ENCODE measurements at places on chromosomes 13 and 19. TPM values are rescaled to one million over a fixed set of nuclear protein-coding genes. Genes with fewer than 3 reads are reported as not detected.
A peak's percentile ranks its signal among the peaks of the same experiment; 100 is the strongest.

DNA sequence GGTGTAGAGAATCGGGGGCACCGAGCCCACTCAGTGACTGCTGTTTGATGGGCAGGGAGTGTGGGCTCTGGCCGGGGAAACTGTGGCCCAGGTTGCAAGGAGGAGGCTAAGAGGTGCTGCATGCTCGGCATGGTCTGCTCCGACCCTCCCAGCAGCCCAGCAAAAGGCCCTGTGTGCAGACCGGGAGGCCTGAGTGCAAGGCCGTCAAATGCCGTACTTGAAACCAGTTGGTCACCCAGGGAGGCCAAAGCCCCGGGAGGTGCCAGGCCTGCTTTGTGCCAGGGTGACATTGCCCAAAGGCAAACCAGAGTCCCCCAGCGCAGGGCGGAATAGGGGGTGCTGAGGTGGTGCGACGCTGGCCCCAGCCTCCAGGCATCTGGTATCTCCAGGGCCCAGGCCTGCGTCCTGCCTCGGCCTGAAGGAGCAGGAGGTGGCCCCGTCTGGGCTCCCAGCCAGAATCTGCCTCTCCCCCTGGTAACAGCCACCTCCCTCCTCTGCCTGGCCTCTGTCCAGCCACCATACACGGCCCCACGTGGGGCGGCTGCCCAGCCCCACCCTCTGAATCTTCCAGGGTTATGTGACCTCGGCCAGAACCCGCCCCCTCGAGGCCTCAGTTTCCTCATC, 4.0 kb downstream of the PIK3R2 start:
- peak; percentile 54 for DNase-seq

DNA sequence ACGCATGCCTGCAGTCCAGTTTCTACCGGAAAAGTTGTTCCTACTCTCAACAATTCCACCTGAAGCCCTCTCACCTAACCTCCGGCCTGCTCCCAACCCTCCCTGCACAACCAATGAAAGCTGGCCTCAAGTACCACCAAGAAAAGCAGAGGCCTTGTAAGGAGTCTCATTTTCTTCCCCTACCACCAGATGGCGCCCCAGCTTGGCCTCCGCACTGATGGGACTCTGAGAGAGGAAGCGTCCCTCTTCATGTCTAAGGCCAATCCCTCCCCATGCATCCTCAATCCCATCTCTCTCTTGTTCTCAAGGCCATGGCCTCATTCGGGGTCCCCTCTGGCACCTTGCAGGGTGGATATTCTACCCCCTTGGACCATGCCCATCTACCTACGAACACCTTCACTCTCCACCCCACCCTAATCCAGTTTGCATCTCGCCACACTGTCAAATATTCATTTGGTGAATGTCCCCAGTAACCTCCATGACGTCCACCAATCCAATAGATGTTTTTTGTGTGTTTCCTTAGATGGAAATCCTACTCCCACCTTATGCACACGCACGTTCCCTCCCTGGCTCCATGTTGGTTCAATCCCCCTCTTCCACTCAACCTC, 412.8 kb downstream of the ZNF536 start:
- DNase-seq: no peak

GRCh38 chr13:113654591-113655345, 3.2 kb downstream of the ATP4B start:
- no peak for DNase-seq

The U2AF1L4 gene
- polyA plus RNA-seq: 18.9 TPM

DNA sequence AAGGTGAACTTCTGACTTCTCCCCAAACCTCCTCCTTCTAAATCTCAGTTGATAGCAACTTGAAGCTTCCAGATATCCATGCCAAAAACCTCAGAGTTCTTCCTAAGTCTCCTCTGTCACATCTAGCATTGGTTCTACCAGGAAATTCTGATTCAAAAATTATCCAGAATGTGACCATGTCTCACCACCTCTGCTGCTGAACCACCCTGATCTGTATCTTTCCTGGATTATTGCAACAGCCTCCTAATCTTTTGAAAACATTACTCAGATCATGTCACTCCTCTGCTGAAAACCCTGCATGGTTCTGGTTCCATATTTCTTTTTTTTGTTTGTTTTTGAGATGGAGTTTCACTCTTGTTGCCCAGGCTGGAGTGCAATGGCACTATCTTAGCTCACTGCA, 78.7 kb upstream of the TNFSF11 start:
- DNase-seq: no peak

GRCh38 chr19:32688311-32688710, 3.3 kb upstream of the NUDT19 start:
- DNase-seq: no peak

DNA sequence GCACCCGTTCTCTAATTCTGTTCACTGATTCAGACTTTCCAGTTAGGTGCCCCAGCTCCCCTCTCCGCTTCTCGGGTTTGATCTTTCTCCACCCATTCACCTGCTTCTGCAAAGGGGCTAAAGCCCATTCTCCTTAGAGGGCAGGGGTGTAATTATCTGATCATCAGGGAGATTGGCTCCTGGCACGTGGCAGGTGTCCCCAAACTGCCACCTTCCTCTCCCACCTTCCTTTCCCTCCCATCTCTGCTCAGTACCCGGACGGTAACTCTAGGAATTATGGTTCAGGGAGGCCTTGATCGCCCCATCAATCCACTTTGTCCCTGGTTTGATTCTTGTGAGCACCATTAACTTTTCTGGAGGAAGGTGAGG, 212 bp downstream of the FFAR1 start:
- no peak for DNase-seq

DNA sequence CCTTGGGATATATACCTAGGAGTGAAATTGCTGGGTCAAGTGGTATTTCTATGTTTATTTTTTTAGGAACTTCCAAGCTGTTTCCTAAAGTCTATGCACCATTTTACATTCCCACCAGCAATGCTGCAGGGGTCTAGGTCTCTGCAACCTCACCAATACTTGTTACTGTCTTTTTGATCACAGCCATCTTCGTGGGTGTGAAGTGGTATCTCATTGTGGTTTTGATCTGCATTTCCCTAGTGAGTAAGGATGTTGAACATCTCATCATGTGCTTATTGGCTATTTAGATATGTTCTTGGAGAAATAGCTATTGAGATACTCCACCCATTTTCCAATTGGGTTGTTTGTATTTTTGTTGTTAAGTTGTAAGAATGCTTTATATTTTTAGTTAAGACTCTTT, 2.7 kb downstream of the OR10H2 start:
- no peak for DNase-seq

The S1PR2 gene
- polyA plus RNA-seq: 11.6 TPM

The NDUFA11 gene
- polyA plus RNA-seq: 139 TPM

The ZNF419 gene
- polyA plus RNA-seq: 23.6 TPM

- DNase-seq: no peak
Measured at GRCh38 chr19:39676004-39676403, 20.3 kb downstream of the LGALS16 start.

- no peak for DNase-seq
Measured at GRCh38 chr19:47794526-47794925, 9.8 kb downstream of the TPRX1 start.

DNA sequence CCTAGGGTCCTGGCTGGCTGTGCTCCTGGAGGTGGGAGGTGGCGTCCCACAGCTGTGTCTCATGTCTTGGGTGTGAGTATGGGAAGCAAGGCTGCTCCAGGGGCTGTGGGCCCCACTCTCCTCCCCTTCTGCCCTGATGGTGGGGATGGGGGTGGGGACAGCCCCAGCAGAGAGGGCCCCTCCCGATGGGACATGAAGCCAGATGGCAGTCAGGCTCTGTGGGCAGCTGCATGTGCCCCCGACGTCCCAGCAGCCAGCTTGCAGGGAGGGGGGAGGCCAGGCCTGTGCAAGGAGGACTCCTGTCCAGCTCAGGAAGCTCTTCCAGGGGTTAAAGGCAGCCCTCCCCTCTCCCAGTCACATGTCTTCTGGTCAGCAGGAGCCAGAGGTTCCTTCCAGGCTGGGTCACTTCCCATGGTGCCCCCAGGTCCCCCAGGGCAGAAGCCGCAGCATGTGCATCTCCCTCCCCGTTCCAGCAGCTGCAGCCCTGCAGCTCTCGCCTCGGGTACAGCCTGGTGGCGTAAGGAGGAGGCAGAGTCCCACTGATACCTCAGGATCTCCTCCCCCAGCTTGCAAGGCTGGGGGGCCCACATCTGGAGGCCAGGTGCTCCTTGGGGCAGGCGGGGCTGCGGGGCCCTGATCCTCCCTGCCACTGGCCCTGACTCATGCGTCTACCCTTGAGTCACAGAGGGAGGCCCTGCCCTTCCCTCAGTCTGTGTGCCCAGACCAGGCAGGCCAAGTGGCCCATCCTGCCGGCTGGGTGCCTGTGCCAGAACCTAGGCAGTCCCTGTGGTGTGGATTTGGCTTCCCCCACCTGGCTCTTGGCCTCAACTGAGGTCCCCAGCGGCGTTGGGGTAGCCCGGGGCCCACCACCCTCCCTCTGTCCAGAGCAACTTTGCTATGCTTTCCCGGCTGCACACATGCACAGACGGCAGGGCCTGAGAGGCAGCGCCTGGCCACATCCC, 13.0 kb downstream of the YIPF2 start:
- DNase-seq: no peak

DNA sequence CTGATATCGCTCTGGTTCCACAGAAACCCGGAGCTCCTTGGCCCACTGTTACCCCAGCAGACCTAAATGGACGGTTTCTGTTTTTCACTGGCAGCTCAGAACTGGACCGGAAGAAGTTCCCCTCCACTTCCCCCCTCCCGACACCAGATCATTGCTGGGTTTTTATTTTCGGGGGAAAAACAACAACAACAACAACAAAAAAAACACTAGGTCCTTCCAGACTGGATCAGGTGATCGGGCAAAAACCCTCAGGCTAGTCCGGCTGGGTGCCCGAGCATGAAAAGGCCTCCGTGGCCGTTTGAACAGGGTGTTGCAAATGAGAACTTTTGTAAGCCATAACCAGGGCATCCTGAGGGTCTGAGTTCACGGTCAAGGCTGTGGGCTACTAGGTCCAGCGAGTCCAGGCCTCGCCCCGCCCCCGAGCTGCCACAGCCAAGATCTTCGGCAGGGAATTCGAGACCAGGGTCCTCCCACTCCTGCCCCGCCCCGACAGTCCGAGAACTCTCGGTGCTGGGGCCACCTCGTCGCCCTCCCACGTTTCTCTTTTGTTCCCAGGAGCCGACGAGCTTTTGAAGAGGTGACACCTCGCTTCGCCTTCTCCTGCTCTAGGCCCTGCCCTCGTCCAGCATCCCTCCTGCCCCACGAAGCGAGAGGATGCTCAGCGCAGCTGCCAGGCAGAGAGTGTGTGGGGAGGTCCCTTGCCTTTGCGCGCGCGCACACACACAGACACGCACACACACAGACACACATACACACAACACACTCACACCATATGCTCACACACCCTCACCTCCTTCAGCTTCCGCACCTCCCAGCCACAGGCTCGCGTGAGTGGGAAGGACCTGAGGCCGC, 8.8 kb downstream of the ZIC2 start:
- DNase-seq: no peak

DNA sequence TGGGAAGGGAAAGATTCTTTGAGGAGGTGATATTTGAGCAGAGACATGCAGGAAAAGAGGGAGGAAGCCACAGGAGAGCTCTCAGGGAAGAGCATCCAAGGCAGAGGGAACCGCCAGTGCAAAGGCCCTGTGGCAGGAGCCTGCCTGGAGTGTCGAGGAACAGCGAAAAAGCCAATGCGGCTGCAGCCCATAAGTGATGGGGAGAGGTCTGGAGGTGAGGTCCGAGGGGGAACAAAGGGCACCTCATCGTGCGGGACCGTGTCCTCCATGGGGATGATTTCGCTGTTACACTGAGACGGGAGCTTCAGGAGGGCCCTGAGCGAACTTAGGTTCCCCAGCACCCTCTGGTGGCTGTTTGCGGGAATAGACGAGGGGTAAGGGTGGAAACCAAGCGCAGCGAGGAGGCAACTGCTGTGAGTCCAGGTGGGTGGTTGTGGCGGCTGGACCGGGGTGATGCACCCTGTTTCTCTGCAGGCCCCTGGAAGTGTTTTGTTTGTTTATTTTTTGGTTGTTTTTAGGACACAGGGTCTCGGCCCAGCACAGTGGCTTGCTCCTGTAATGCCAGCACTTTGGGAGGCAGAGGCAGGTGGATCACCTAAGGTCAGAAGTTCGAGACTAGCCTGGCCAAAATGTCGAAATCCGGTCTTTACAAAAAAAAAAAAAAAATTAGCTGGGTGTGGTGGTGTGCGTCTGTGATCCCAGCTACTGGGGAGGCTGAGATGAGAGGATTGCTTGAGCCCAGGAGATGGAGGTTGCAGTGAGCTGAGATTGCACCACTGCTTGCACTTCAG, 5.9 kb upstream of the EHD2 start:
- DNase-seq: no peak

- DNase-seq: no peak
Measured at GRCh38 chr13:28449826-28450773, 44.8 kb downstream of the FLT1 start.

DNA sequence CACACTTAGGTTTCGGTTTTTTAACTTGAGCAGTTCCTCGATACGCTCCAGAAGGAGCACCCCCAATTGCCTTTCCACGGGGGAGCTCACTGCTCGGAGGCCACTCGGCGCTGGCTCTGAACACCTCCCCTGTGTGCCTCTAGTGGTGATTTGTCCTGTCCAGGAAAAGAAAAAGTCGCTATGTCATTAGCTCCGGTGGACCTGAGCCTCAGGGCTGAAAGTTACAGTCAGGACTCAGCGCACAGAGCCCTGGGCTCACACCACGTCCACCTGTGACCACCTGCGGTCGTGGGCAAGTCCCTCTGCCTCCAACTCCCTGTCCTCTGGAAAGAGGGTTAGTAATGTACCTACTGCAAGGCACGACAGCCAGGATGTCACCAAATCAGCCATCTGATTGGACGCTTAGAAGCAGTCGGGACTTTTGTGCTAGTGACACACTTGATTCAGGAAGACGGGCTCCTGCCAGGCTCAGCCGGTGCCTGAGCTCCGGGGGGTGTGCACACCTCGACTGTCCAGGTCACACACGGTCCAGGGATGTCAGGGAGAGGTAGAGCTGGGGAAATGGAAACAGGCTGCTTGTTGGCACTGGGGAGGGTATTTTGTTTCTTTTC, 3.9 kb upstream of the TMPRSS9 start:
- no peak for DNase-seq
